ENCODE measurements at places on chromosomes 3 and 15.

GRCh38 chr3:73401059-73401458 lies 223.7 kb downstream of the PDZRN3 start:
- no peak for DNase-seq

DNA sequence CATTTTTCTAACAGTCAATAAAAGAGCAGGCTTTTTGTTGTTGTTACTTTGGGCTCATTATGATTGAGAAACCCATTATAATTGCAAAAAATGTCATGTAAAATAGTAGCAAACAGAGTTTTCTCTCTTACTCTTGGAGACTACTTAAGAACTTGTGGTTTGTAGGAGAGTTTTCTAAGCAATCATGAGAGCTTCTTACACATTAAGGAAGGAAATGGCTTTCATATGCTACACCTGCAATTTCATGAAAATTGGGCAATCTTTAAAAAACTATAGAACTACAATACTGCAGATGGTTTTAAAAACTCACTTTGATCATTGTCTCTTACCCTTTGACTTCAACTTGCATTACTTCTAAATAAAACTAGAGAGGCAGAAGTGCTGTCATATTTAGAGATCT lies 701.8 kb downstream of the ZPLD1 start:
- no peak for DNase-seq

- DNase-seq: no peak
Observed at GRCh38 chr3:33490641-33491241, 50.5 kb upstream of the UBP1 start.

GRCh38 chr15:57761562-57761961 lies 55.0 kb downstream of the POLR2M start:
- no peak for DNase-seq

- DNase-seq: no peak
Observed at GRCh38 chr3:119395923-119396358, 67.5 kb downstream of the TMEM39A start.

- no peak for DNase-seq
Observed at GRCh38 chr3:129315998-129316247, 37.3 kb downstream of the HMCES start.
